Anterior cingulate cortex (tissue), 58 donors: ENCODE measurements at places on chromosomes 4 and X.

DNA sequence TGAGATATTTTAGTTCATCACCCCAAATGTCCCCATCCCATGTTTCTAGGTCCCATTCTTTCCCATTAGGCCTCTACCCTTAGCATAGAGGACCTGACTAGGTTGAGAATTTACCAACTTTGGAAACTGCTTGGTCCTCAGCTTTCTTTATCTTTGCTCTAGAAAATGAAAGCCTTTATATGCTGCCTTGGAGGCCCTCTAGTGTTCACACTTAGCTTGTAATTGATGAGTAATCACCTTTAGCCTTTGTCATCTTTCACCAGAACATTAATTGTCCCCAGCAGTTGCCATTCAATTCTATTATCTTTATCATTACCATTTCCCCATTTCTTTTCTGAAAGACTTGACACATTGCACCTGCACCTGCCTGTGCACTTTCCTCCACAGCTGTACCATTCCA lies 589.2 kb upstream of the NR3C2 start:
- DNase-seq, result no peak

GRCh38 chr4:168524006-168524405 lies 27.2 kb downstream of the PALLD start:
- no peak for DNase-seq

DNA sequence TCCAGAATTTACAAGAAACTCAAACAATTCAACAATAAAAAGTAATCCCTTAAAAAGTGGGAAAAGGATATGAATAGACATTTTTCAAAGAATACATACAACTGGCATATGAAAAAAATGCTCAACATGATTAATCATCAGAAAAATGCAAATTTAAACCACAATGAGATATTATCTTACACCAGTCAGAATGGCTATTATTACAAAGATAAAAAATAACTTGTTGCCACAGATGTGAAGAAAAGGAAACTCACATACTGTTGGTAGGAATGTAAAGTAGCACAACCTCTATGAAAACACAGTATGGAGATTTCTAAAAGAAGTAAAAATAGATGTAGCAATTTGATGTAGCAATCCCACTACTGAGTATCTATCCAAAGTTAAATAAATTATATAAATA lies 65.1 kb upstream of the DIAPH2 start:
- DNase-seq, result no peak

DNA sequence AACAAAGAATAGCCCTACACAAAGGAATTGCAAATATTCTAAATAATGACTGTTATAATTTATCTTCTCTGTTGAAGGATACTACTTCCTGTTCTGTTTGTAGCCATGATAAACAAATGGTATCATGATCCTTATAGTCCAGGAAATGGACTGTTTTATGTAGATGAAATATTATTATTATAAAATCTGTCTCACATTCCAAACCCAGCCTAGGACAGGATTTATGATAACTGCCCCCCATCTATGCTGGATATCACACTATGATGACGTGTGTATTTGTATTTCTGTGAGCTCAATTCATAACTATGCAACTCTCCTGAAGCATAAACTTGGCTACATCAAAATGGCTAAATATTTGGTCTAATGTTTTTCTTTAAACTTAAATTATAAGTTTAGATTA lies 21.3 kb downstream of the DMD start:
- no peak for DNase-seq
